ENCODE measurements at places on chromosomes 2 and 18.
A peak's percentile ranks its signal among the peaks of the same experiment; 100 is the strongest.

DNA sequence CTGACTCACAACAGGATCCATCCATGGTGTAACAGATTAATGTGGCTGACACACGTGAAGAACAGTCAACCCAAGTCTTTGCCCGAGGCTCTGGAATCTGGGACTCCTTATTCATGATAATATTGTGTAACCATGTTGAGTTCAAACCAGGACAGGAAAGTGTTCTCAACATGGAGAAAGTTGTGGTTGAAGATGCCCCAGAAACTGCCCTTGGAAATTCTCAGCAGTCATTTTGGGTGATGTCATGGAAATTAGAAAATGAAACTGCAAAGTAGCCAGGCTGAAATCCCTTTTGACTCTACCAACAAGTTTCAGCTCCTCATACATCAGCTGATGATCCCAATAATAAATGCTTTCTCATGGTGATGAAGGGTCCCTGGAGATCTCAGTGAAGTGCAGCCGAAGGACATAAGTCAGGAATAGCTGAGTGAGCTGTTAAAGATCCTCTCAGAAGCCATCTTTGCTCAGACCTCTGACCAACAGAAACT, 307.7 kb downstream of the TNS1 start:
- DNase-seq = no peak

DNA sequence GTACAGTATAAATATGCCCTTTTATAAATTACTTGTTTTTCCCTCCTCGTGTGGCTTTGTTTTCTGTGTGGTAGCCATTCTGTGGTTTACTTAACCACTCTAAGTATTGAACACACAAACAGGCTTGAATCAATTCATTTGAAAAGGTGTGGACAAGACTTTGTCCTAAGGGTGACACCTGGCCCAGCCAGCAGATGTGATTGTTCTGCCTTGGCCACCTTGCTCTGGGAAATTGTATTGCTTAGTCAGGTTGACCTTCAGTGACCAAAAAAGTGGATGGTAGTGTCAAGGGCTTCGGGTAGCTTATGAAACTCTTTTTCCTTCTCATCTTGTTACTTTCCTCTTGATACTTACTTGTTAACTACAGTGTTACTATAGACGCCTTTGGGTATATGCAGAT, 61.9 kb downstream of the DGKD start:
- no peak for DNase-seq

GRCh38 chr2:199668645-199669044, 182.3 kb downstream of the FTCDNL1 start:
- DNase-seq = no peak

- no peak for DNase-seq
Measured at GRCh38 chr2:158731386-158731785, 63.7 kb upstream of the DAPL1 start.

GRCh38 chr2:128374001-128374710, 55.5 kb upstream of the HS6ST1 start:
- no peak for DNase-seq

GRCh38 chr2:241009191-241009590, 10.8 kb downstream of the SNED1 start:
- DNase-seq = no peak

GRCh38 chr2:136929531-136929930, 164.2 kb downstream of the THSD7B start:
- DNase-seq = no peak

- DNase-seq = no peak
Measured at GRCh38 chr2:68223419-68223818, 28.9 kb downstream of the PPP3R1 start.

GRCh38 chr2:233065954-233066470, 5.9 kb downstream of the INPP5D start:
- DNase-seq = no peak

DNA sequence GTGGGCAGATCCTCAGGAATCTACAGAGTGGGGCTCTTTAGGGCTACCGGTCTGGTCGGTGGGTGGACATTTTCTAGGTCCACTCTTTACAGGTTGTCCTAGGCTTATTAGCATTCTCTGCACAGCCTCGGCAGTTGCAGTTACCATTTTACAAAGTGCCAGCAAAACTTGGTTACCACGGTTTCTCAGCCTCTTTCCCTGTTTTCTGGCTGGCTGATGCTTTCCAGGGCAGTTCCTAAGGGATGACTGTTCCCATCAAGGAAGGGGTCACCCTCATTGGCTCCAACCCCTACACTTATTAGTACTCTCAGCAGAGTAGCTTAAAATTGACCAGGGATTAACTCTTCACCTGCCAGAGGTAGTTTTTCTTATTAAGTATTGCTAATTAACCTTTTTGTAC, 2.0 kb upstream of the AQP4 start:
- no peak for DNase-seq

GRCh38 chr2:198098918-198099317, 294.5 kb downstream of the PLCL1 start:
- DNase-seq = no peak

GRCh38 chr2:99425022-99425421, 64.8 kb downstream of the REV1 start:
- peak; percentile 6 for DNase-seq

DNA sequence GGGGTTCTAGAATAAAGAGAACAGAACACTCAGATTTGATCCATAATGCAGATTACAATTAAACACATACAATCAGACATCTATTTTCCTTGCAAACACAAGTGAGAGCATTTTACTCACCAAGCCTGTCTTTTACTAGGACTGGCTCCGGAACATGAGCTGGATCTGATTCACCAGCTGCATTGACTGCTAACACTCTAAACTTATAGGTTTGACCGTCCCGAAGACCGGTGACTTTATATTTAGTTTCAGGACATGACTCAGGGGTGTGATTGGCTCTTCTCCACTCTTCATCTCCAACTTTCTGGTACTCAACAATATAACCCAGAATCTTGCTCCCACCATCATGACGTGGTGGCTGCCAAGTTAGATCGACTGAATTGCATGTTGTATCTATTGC, 112.4 kb downstream of the PLEKHA3 start:
- no peak for DNase-seq

DNA sequence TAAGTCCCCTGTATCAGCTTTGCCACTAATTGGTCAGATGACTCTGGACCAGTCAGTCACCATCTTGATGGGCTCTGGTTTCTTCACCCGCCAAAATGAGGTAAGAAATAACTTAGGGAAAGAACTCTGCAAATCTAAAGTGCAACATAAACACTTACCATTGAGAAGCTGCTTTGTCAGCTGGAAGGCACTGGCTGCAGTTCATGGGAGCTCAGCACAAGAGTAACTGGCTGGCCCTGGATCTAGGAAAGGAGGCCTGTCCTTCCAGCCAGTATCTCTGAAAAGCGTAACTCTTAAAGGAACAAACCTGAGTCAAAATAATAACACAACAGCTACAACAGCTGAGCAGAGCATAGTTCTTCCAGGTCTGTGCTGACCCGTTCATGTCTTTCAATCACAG, 123.9 kb downstream of the CACNB4 start:
- no peak for DNase-seq

- no peak for DNase-seq
Measured at GRCh38 chr2:53828331-53828730, 31.4 kb downstream of the GPR75 start.

GRCh38 chr2:109208071-109208950, 79.3 kb downstream of the SH3RF3 start:
- no peak for DNase-seq

- no peak for DNase-seq
Measured at GRCh38 chr2:72871880-72872279, 15.3 kb upstream of the SPR start.

- no peak for DNase-seq
Measured at GRCh38 chr2:166088634-166089033, 39.2 kb downstream of the SCN1A start.

DNA sequence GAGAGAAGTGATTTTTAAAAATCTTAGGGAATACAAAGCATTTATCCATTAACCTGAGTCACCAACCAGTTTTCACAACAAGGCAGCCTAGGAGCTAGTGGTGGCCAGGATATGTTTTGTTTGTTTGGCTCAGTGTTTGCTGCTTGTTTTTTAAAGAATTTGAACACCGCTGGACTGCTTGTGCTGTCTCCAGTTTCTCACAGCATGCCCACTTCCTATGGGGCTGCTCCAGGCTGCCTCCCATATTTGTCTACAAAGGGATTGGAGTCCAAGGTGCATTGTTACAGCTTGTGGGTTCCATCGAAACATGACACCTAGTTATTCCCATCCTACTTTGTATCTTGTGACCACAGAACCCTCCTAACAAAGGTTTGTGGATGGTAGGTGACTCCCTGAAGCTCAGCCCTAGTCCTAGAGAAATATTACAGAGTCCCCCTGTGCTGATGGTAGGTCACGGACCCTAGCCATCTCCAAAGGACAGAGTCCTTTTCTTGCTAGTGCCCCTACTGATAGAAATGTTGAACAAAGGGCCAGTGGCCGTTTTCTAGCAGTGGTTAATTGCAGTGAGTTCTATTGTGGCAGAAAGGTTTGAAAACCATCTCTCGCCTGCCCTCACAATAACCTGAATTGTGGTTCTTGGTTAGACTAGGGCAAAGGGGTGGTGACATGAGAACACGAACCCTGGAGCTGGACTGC, 23.2 kb downstream of the GPR39 start:
- DNase-seq = no peak

DNA sequence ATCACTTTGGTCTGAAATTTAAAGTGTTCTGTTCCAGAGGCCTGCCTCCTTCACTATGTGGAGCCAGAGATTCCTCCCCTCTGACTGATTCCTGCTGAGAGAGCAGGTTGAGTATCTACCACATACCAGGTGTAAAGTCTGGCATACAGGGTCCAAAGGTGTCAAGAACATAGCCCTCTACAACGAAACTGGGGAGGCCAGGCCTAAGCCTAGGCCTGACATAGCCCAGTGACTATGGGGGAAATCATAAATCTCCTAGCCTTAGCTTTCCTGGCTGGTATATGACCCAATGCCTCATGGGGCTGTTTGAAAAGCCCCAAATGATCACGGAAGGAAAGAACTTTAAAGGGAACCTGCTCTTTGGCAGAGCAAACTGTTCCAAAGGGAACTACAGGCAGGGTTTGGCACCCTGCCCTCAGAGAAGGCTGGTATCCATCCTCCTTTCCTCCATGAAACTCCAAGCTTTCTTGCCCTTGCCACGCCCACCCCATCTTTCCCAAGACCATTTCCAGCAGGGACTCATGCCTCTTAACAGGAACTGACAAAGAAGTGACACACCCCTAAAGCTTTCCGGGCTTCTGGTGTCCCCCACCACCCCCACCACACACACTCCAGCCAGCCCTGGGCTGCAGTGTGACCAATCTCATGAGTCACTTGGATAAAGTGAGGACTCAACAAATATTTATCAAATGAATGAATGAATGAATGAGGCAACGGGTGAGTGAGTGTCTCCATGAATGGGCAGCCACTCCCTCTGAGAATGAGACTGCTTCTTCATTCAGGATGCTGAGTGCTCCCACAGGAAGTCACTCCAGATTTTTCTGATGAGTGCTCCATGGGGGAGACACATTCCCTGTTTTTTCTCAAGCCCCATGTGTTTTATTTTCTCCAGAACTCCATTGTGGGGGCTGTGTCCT, 114.5 kb upstream of the STPG4 start:
- DNase-seq = peak; percentile 63

- no peak for DNase-seq
Measured at GRCh38 chr18:40063488-40063887, 1891.5 kb upstream of the PIK3C3 start.

GRCh38 chr2:4533806-4534205, 830.4 kb downstream of the DCDC2C start:
- no peak for DNase-seq

DNA sequence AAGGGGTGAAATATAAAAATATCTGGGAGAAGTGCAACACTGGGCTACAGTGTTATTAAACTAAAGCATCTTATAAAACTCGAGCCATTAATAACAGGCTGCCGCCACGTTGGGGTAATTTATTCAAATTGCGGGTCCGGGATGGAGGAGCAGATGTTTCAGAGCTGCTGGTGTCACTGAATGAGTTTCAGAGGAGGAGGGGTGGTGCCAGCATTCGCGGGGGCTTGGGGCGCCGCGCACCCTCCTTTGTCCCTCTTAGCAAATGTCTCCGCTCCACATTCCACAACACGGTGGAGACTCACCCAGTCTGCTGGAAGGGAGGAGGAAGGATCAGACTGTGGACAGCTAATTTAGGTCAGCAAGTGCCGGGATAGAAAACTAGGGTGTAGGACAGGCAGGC, 260.5 kb downstream of the CELF4 start:
- DNase-seq = no peak

DNA sequence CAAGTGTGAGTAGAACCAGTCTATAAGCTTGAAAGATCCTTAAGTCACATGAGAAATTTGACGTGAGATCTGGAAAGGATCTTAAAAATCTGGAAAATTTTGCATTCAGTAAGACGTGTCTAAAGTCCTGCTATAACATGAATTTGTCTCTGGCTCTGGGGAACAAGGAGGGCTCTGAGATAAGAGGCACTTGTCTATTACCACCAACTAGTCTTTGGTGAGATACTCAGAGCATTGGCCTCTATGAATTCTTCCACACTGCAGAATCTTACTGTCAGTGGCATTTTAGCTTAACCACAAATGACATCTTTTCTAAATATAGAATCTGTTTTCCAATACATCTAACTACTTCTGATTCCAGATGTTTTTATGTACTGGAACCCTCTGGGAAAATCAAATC, 1504.5 kb downstream of the DPP10 start:
- no peak for DNase-seq

DNA sequence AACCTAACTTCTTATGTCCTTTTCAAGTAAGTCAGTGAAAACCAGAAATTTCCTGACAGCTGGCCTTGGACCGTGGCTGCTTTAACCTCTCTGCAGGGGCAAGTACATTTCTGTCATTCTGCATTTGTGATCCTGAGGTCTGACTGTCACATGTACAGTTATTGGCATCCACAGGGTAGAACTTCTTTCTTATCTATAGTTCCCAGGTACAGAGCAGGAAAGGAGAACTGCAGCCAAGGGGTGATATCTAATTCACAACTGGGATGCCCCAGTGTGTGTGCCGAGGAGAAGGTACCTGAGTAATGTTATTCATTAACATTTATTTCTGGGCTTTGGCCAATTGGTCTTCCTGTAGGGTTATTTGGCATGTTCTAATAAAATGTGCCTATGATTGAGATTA, 468.9 kb downstream of the PARD3B start:
- no peak for DNase-seq

DNA sequence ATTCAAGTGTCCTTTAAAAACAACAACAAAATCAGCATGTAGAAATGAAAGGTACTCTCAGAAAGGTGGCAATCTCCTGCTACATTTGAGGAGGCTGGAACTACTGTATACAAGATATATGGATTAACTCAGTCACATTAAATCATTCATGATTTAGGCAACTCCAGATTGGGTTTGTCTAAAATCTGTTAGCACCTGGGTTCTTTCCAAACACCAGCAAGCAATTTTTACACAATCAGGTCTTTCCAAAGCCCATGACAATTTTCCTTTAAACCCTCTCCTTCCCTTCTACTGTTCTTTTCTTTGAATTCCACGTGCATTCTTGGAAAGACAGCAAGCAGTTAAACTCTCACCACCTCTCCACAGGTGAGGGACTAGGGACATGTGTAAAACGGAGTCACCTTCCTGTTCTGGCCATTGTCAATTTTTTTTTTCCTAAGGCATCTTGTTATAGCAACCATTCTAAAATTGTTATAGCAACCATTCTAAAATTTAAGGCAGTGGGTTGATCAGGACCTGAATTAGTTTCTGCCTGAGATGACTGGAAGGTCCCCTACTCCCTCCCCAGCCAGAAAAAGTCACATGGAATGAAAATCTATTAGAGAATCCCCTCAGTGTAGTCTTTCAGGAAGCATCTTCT, 113.9 kb downstream of the ANKRD44 start:
- DNase-seq = no peak

- no peak for DNase-seq
Measured at GRCh38 chr18:13570216-13570615, 156.1 kb downstream of the FAM210A start.

GRCh38 chr2:1544478-1545069, 131.3 kb downstream of the TPO start:
- DNase-seq = no peak

GRCh38 chr2:43399515-43400264, 173.3 kb upstream of the ZFP36L2 start:
- DNase-seq = peak; percentile 45
